Activated CD4-positive, alpha-beta T cell treated with anti-CD3 and anti-CD28 coated beads, Interleukin-2, Interleukin-4, amounts not matched to agents 100 ng/mL and 50 ng/mL, durations not matched to agents 16 hours and 8 hours (primary cell): ENCODE measurements at places on chromosomes 2 and 18.

DNA sequence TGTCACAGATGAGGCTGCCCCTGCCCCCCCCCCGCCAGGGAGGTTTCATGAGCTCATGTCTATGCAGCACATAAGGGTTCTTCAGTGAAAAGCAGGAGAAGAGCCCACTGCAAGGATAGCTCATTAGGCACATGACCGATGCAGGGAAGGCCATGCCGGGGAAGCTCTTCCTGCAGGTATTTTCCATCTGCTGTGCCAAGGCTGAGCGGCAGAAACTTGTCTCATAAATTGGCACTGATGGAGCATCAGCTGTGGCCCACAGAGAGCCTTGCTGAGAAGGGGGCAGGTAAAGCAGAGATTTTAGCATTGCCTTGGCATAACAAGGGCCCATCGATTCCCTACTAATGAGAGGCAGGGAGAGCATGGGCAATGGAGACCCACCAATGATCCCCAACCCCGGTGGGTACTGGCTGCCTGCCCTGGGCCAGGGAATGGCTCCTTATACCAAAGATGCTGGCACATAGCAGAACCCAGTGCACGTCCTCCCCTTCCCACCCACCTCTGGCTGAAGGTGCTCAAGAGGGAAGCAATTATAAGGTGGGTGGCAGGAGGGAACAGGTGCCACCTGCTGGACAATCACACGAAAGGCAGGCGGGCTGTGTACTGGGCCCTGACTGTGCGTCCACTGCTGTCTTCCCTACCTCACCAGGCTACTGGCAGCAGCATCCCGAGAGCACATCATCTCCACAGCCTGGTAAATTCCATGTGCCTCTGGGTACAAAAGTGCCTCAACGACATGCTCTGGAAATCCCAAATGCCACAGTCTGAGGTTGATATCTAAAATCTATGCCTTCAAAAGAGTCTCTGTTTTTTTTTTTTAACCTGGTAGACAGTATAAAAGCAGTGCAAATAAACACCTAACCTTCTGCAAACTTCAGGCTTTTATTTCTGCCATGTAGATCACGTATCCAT, 41.4 kb downstream of the STEAP3 start:
- peak; percentile 30 for DNase-seq

DNA sequence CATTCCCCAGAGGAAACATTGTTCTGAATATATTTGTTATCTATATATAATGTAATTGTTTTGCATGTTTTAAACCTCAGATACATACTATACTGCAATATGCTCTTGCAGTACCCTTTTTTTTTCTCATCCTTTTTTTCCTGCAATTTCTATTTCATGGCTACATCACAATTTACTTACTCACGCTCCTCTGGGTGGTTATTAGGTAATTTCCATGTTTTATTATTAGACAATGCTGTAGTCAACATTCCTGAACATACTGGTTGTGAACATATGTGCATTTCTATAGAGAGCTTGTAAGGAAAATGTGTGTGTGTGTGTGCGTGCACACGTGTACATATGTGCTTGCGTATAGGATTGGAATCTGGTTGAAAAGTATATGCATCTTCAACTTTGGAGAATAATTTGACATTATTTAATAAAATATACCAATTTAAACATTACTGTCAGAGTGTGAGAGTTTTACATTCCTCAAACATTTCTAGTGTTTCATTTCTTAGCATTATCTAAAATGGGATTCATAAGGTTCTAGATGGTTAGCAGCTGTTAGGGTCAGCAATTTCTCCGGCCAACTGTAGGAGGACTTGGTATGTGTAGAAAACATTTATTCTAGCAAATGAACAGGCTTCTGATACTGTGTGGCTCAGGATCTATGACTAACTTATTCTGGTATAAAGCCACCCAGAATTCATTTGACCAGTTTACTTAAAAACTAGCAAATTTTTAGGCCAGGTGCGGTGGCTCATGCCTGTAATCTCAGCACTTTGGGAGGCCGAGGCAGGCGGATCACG, 22.4 kb downstream of the NCOA1 start:
- DNase-seq = no peak

GRCh38 chr2:46365913-46366667, 68.9 kb downstream of the EPAS1 start:
- DNase-seq = no peak

DNA sequence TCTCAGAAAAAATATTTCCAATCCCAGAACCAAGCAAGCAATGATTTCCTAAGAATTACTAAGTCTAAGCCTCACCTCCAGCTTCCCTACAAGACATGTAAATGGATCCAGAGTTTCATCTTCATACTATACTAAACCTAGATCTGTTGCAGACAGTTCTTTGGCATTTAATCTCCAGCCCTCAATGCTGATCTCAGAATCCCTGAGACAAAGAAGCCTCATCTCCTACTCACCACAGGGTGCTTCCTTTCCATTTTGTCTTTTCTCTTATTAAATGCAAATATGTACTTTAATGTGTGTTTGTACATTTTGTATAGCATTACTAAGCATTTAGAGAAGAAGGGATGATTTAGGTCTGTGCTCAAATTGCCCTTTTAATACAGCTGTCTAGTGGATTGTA, 954.9 kb downstream of the TDRD15 start:
- DNase-seq = no peak

DNA sequence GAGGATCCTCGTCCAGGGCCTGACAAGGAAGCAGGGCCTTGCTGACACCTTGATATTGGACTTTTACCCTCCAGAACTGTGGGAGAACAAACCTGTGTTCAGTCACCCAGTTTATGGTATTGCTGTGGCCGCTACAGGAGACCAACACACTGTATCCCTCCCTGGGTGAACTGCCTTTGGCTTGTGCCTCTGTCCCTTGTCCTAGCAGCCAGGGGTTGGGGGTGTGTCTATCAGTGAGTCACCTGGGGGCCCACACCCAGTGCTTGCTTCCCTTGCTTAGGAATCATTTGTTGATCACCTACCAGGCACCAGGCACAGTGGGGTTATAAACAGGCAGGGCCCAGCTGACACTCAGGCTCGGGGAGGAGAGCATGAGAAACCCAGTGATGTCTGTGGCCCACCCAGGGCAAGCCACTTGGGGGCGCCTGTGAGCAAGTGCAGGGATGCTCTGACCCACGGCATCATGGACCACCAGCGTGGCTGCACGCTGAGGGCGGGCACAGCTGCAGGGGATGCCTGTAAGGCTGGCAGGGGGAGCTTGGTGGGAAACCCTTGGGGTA, 17.1 kb downstream of the TMEM185B start:
- DNase-seq = peak; percentile 42

DNA sequence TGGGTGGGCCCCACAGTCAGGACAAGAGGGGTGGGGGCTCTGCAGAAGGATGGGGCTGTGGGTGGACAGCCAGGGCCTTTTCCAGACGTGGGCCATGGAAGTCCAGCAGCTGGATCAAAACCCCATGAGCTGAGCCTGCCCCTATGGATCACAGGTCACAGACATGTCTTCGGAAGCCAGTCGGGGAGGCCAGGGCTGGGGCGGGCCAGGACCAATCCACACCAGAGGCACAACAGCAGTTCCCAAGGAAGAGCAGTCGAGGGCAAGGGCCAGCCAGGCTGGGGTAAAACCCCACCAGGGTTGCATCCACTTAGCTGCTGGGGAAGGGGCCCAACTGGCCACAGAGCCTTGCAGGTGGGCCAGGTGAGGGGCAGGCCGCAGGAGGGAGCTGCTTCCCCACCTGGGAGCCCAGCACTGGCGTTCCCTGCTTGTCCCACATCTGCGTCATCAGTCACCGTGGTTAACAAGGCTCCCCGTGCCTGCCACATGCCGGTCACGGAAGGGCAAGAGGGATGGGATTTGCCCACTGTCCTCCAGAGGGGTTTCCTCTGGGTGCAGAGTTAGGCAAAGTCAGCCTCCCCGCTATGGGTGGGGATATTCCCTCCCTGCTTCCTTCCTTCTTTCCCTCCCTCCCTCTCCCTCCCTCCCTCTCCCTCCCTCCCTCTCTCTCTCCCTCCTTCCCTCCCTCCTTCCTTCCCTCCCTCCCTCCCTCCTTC, 46.4 kb upstream of the ODC1 start:
- DNase-seq = no peak
